ENCODE measurements at places on chromosomes 5 and 9.

DNA sequence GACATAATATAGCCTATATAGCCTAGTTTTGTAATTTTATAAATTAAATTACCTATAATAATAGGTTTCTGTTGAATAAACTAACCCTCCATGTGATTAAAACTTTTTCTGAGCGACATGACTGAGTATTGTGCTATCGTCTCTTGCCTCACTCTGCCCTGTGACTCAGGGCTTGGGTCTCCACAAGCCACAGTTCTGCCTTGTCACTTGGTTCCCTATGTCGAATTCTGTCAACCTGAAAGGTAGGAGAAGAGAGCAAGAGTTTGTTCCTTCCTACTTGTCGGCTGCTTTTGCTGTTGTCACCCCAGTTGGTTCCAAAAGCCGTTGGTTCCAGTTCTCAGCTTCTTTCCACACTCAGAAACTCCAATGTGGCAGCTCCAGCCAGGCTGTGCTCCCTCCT, 285.9 kb downstream of the PSAT1 start:
- DNase-seq, result no peak

- no peak for DNase-seq
These were observed 928.9 kb upstream of the C9orf72 start for GRCh38 chr9:28502189-28502588.

GRCh38 chr9:21710548-21711191, 91.8 kb upstream of the MTAP start:
- DNase-seq, result no peak

- no peak for DNase-seq
These were observed 1.3 kb upstream of the ST8SIA4 start for GRCh38 chr5:100904259-100904861.

- DNase-seq, result no peak
These were observed 264.9 kb downstream of the ASTN2 start for GRCh38 chr9:117149996-117150395.

- peak; percentile 25 for DNase-seq
These were observed 9.7 kb downstream of the MRPL36 start for GRCh38 chr5:1789834-1790471.

GRCh38 chr9:120099065-120099464, 480.9 kb downstream of the CDK5RAP2 start:
- DNase-seq, result no peak

DNA sequence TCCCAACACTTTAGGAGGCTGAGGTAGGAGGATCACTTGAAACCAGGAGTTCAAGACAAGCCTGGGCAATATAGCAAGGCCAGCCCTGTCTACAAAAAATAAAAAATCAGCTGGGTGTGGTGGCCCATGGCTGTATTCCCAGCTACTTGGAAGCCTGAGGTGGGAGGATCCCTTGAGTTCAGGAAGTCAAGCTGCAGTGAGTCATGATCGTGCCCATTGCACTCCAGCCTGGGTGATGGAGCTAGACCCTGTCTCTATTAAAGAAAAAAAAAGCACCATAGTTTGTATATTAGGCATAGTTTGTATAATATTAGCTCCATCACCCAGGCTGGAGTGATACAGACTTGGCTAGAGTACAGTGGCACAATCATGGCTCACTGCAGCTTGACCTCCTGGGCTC, 9.6 kb upstream of the NME5 start:
- no peak for DNase-seq

GRCh38 chr5:146073239-146073900, 32.0 kb downstream of the PLAC8L1 start:
- no peak for DNase-seq

GRCh38 chr9:88287972-88288371, 100.3 kb upstream of the SPIN1 start:
- no peak for DNase-seq

GRCh38 chr5:132860742-132861141, 5.5 kb downstream of the GDF9 start:
- DNase-seq, result no peak

GRCh38 chr9:129604766-129605163, 16.1 kb downstream of the C9orf50 start:
- DNase-seq, result no peak

DNA sequence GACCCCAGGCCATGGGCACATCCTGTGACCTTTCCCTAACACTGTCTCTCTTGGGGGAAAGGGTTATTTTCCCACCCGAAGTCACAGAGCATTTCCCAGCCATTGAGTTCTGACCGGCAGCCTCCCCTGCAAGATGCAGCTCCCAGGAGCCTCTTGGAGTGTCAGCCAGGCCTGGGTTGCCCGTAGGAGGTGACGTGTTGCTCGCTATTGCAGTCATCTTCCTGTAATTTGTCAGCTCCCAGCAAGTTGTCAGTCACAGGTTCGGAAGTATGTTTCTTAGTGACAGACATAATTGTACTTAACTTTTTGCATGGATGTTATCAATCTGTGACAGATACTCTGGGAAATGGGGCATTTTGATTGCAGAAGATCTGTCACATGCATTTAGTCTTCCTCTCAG, 74.5 kb downstream of the MVB12B start:
- DNase-seq, result no peak

GRCh38 chr9:79257790-79258351, 313.9 kb upstream of the TLE4 start:
- no peak for DNase-seq
